Left renal pelvis (tissue), 4 donors: ENCODE measurements at places on chromosomes 1 and 21. TPM values are rescaled to one million over a fixed set of nuclear protein-coding genes. Genes with fewer than 3 reads are reported as not detected.

DNA sequence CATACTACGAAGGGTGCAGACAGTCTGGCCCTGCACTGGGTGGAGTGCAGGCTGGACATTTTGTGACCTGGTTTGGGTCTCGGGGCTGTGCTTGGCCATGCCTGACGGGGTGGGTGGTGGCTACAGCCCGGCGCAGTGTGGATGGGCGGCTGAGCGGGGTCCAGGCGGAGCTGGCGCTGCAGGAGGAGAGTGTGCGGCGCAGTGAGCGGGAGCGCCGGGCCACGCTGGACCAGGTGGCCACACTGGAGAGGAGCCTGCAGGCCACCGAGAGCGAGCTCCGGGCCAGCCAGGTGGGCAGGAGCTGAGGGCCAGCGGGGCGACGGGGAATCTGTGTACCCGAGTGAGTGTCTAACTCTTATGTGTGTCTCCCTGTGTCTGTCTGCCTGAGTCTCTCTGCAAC lies 14.1 kb downstream of the MFAP2 start:
- no peak for DNase-seq

DNA sequence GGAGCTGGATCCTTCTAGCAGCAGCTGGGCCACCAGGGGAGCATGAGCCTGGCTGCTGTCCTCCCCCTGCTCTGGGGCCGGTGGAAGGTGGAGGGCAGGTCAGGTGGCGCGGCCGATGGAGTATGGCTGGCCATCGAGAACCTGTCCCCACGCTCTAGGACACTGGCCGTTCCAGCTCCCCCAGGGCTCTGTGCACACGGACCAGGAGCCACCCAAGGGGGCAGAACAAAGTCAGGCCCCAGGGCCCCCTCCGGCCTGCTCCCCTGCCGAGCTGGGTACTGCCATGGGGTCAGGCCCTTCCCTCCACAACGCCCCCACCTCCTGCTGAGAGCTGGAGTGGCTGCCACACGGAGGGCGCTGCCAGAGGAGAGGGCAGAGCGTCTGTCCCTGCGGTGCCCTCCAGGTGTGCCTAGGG lies 4.5 kb upstream of the PLCH2 start:
- DNase-seq: no peak

GRCh38 chr21:14763695-14764064 lies 217.6 kb upstream of the SAMSN1 start:
- no peak for DNase-seq

LINGO4 gene
- polyA plus RNA-seq: 0.05 TPM

GRCh38 chr1:197619008-197619640 lies 156.2 kb downstream of the DENND1B start:
- DNase-seq: no peak

GRCh38 chr1:208654241-208654640 lies 410.1 kb upstream of the PLXNA2 start:
- no peak for DNase-seq
